ENCODE measurements at places on chromosomes 3 and 15.

- DNase-seq, result no peak
These were observed 8.8 kb upstream of the AEN start for GRCh38 chr15:88612186-88612796.

DNA sequence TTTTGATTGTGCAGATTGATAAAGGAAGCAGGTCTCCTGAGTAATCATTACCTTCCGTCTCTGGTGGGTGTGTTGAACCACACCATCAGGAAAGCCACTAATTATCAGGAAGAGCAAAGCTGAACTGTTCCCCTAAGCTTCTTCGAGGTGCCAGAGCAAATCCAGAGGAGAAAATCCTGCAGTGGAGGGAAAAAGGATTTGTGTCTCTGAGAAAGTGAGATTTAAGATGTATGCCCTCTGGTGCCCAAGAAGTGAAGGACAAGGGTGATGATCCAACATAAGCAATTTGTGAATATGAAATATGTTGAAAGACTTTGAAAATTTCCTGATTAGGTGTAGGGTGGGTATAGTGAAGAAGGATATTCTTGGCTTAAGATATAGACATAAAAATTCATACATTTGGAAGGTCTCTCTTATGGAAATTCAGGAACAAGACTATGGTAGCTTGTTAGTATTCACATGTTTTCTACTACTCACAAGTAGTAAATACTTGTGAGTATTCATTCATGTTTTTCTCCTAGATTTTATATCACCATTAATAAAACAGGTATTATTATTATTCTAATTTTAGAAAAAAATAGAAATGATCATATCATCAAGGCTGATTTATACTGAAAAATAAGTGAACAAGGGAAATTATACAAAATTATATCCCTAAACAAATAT, 34.8 kb downstream of the COMMD2 start:
- peak; percentile 63 for DNase-seq

- no peak for DNase-seq
These were observed 170.2 kb downstream of the PDE8A start for GRCh38 chr15:85151861-85152260.

GRCh38 chr3:39641274-39641673, 168.1 kb upstream of the MYRIP start:
- no peak for DNase-seq

GRCh38 chr3:134625462-134625861, 25.4 kb downstream of the KY start:
- DNase-seq, result no peak

DNA sequence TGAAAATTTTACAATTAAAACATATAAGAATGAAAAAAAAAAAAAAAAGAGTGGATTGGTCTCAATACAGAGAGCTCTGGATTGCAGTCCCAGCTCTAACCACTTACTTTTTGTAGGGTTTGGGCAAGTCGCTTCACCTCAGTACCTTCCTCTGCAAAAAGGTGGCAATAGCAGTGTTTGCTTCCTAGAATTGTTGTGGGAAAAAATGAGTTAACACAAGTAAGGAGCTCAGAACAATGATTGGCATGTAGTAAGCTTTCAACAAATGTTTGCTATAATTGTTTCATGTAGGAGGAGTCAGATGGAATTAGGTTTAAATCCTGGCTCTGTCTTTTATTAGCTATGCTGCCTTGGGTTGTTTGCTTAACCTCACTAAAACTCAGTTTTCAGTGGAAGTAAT, 425.2 kb upstream of the TBL1XR1 start:
- no peak for DNase-seq

- no peak for DNase-seq
These were observed 78.8 kb upstream of the CTNNB1 start for GRCh38 chr3:41120460-41120859.

DNA sequence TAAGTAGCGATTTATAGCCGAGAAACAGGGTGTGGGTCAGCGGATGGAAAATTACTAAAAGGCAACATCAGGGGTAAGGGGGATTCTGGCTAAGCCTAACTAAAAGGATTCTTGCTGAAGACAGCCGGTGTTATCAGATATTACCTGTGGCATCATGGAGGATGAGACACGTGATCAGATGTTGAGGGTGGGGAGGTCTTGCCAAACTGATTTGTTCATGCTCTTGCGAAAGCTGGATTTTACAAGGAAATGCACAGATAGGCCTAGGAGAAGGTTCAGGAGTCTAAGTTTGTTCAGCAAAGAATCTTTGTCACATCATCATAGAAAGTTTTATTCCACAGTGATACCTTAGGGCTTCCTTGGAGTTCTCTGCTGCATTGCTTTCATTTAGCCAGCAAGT, 396.8 kb upstream of the TBL1XR1 start:
- DNase-seq, result no peak

All from AG08396 (cell line).